Bronchial smooth muscle cell (primary cell): ENCODE measurements at places on chromosomes 1 and 21. TPM values are rescaled to one million over a fixed set of nuclear protein-coding genes. Genes with fewer than 3 reads are reported as not detected.

RASSF5 gene
- total RNA-seq: 1.7 and 2.4 TPM in 2 replicates

BGLAP gene
- 0.16 and 0.26 TPM in 2 replicates for total RNA-seq

DPT gene
- total RNA-seq: 0.32 and 0.86 TPM in 2 replicates

LEFTY2 gene
- not detected in 2 replicates for total RNA-seq

REN gene
- total RNA-seq: not detected in 2 replicates

TTC4 gene
- total RNA-seq: 15.0 and 17.3 TPM in 2 replicates

BMP8B gene
- under 0.01 TPM in 1 of 2 replicates, not detected in the other for total RNA-seq

ELAPOR1 gene
- total RNA-seq: 0.43 and 0.95 TPM in 2 replicates
